ENCODE measurements at places on chromosomes 3 and 15. TPM values are rescaled to one million over a fixed set of nuclear protein-coding genes. Genes with fewer than 3 reads are reported as not detected.

CCNB2 gene
- total RNA-seq: 93.8 TPM

FBN1 gene
- total RNA-seq: 6.8 TPM

TRH gene
- not detected for total RNA-seq

BNIP2 gene
- total RNA-seq: 61.6 TPM

CIAO2A gene
- 116 TPM for total RNA-seq

ENTPD3 gene
- 0.05 TPM for total RNA-seq

HRG gene
- total RNA-seq: not detected

SAMMSON gene
- not detected for total RNA-seq

POPDC2 gene
- total RNA-seq: 0.50 TPM

WHAMM gene
- 5.9 TPM for total RNA-seq

PRICKLE2 gene
- total RNA-seq: 2.4 TPM

CHAC1 gene
- total RNA-seq: 10.0 TPM

SCN11A gene
- 0.02 TPM for total RNA-seq

A4GNT gene
- not detected for total RNA-seq

CATSPER2 gene
- total RNA-seq: 0.66 TPM

PIF1 gene
- total RNA-seq: 18.8 TPM

CLN6 gene
- total RNA-seq: 75.9 TPM

NDUFB5 gene
- 54.9 TPM for total RNA-seq

CLDN11 gene
- total RNA-seq: 0.25 TPM

RARB gene
- total RNA-seq: 7.6 TPM

NEK10 gene
- total RNA-seq: 1.3 TPM

DZIP3 gene
- 3.8 TPM for total RNA-seq

DZIP1L gene
- 9.4 TPM for total RNA-seq

ZNF502 gene
- 1.6 TPM for total RNA-seq

PP2D1 gene
- total RNA-seq: not detected

ABHD6 gene
- 12.3 TPM for total RNA-seq

All from A549 treated with GW870086 at 1 μM for 4 hours (cell line).